ENCODE measurements at places on chromosomes 2 and 18.

DNA sequence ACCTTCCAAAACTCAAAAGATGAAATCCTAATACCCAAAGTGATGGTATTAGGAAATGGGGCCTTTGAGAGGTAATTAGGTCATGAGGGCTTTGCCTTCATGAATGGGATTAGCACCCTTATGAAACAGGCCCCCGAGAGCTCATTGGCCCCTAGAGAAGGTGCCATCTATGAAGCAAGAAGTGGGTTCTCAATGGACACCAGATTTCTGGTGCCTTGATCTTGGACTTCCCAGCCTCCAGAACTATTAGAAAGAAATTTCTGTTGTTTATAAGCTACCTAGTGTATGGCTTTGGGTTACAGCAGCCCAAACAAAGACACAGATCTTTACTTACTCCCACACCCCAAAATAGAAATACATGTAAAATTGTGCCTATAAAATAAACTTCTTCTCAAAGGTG, 45.4 kb downstream of the SOCS6 start:
- DNase-seq, result no peak

- no peak for DNase-seq
These were observed 361.5 kb upstream of the RAB12 start for GRCh38 chr18:8247700-8248099.

DNA sequence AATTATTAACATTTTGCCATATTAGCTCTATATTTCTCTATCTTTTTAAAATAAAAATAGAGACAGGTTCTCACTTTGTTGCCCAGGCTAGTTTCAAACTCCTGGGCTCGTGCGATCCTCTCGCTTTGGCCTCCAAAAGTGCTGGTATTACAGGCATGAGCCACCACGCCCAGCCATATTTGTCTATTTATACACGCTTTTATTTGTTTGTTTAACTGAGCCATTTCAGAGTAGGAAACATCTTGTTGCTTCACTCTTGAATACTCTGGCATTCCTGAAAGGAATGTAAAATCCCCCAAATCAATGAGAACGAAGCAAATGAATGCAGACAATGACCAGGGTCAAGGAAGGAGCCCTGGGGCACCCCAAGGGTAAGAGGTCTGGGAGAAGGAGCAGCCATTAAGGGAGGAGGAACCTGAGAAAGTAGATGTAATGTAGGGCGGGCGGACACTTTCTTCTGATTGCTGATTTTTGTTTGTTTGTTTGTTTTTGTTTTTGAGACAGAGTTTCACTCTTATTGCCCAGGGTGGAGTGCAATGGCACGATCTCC, 31.7 kb upstream of the RAB1A start:
- DNase-seq, result no peak

DNA sequence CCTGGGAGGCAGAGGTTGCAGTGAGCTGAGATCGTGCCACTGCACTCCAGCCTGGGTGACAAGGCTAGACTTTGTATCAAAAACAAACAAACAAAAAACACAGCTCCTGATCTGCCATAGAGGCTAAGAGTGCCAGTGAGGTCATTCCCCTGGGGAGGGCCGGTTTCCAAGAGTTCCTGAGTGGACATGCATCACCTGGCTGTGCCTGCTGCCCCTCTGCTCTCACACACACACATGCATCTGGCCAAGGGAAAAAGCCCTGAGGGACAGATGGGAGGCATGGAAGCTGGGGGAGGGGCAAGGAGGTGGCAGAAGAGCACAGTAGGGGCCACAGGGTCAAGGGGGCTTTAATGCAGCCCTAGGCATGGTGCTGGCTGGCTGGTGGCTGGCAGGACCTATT, 60.4 kb downstream of the ZBTB7C start:
- DNase-seq, result no peak

DNA sequence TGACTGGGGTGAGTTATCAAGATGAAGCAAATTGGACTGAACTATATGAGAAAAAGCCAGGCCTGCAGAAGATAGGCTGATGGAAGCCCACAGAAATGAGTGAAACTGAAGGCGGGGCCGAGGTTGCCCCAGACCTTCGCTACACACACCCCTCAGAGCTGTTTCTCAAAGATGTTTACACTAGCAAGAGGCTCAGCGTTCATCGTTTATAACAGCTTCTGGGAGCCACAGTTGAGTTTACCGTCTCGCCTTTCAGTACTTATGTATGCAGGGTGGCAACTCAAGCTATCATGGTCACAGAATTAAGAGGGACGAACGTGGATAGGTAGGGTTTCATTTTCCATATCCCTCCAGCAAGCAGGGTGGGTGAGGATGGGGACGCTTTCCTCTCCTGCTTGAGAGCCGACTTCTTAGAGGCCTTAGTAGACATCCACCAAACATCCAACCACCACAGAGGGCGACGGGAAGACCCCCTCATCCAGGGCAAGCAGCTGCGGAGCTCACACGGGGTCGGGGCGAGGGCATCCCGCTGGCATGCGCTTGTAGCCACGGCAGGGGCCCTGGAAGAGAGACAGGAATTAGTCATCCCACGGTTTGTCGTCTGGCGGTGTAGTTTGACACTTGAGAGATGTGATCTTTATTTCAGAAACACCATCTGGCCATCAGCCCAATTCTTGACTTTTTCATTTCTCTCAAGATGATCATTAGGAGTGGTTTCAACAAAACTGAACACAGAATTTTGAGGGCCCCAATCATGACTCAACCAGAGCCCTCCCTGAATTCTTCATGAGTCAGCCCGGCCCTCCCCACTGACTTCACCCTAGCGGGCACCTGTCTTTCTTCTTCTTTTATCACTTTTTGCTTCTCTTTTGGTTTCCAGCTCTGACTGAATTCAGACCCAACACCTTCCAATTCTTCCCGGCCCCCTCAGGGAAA, 109.1 kb upstream of the CTDP1 start:
- no peak for DNase-seq

DNA sequence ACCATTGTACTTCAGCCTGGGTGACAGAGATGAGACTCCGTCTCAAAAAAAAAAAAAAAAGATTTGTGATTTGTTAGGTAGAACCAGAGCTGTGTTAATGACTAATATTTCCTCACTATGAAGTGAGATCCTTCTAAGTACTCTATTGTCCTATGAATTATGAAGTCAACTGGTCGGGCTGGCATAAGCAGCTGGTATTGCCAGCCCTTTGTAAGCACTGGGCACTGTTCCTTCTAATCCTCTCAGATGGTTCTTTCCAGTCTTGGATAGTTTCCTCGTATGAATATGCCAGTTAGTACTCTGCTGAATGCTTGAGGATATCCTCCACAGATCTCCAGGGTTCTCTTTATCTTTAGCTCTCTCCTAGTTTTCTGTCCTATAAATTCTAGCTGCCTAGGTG, 223.1 kb upstream of the SP5 start:
- DNase-seq, result no peak

GRCh38 chr2:47054036-47054555, 101.0 kb downstream of the STPG4 start:
- no peak for DNase-seq

- no peak for DNase-seq
These were observed 131.7 kb downstream of the DOCK10 start for GRCh38 chr2:224910574-224910925.

- no peak for DNase-seq
These were observed 212.2 kb downstream of the FHOD3 start for GRCh38 chr18:36509646-36510197.

GRCh38 chr18:3153107-3153704, 66.6 kb downstream of the MYOM1 start:
- no peak for DNase-seq

- DNase-seq, result peak; percentile 81
These were observed 64.7 kb downstream of the STK25 start for GRCh38 chr2:241443486-241444223.

- no peak for DNase-seq
These were observed 138.8 kb downstream of the TRIB2 start for GRCh38 chr2:12855508-12855907.

- no peak for DNase-seq
These were observed 3.5 kb downstream of the CRIM1 start for GRCh38 chr2:36359067-36359466.

- DNase-seq, result no peak
These were observed 423.3 kb downstream of the SETBP1 start for GRCh38 chr18:45104049-45104395.

GRCh38 chr2:192741889-192742288, 547.2 kb upstream of the TMEFF2 start:
- no peak for DNase-seq

GRCh38 chr2:1749489-1750119, 5.3 kb upstream of the PXDN start:
- no peak for DNase-seq

DNA sequence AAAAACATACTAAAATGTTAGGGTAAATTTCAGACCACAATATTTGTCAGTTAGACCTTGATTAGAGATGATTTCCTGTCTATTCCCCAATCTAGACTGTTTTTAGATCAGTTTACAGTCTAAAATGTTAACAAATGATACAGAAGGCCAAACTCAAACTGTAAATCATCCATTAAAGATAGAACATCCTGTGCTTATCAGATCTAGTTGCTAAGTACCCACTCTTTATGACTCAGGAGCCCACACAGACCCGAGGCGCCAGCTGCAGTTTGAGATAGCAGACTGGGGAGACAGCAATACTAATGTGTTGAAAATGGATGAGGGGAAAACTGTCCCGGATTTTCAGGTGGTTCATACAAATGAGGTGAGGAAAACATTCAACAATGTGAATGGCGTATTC, 113.3 kb downstream of the SCG2 start:
- no peak for DNase-seq

DNA sequence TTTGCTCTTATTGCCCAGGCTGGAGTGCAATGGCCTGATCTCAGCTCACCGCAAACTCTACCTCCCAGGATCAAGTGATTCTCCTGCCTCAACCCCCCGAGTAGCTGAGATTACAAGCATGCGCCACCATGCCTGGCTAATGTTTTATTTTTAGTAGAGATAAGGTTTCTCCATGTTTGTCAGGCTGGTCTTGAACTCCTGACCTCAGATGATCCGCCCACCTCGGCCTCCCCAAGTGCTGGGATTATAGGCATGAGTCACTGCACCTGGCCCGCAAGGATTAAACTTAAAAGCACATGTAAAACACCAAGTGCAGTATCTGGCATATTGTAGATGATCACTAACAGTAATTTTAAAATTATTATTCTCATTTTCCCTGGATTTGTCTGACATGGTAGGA, 72.9 kb downstream of the C1QL2 start:
- DNase-seq, result no peak

- DNase-seq, result no peak
These were observed 52.7 kb downstream of the MAP2 start for GRCh38 chr2:209476367-209477208.
